KBM-7 (cell line): ENCODE measurements at places on chromosomes 2 and 18.

DNA sequence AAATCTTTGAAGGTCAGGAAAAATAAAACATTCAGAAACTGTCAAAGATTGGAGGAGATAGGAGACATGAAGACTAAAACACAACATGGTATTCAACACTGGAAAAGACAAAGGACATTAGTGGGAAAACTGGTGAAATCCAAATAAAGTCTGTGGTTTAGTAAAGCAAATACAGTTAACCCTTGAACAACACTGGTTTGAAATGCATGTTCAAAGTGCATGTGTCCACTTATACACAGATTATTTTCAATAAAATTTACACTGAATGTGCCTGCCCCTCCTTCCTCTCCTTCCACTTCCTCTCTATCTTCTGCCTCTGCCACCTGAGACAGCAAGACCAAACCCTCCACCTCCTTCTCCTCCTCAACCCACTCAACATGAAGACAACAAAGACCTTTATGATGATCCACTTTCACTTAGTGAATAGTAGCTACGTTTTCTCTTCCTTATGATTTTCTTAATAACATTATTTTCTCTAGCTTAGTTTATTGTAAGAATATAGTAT lies 14.5 kb downstream of the OLA1 start:
- no peak for DNase-seq

GRCh38 chr2:42296226-42296625 lies 64.8 kb downstream of the COX7A2L start:
- DNase-seq: no peak

GRCh38 chr18:53375621-53376020 lies 848.8 kb downstream of the MBD2 start:
- DNase-seq: no peak

DNA sequence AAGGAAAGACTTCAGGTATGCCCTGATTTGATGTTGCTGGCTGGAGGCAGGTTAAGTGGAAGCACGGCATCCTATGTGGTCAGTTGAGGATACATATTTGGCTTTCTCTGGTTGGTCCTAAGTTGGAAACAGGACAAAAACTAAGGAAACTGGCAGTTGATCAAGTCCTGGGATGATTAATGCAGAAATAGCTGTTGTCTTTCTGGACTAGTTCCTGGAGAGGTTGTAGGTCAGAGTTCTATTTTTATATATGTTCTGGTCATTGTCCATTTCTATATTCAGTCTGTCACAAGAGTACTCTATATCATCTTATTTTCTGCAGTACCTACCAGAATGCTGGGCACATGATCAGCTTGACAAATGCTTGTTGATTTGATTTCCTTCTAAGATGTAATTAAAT lies 4.0 kb upstream of the SLC35F5 start:
- DNase-seq: no peak

DNA sequence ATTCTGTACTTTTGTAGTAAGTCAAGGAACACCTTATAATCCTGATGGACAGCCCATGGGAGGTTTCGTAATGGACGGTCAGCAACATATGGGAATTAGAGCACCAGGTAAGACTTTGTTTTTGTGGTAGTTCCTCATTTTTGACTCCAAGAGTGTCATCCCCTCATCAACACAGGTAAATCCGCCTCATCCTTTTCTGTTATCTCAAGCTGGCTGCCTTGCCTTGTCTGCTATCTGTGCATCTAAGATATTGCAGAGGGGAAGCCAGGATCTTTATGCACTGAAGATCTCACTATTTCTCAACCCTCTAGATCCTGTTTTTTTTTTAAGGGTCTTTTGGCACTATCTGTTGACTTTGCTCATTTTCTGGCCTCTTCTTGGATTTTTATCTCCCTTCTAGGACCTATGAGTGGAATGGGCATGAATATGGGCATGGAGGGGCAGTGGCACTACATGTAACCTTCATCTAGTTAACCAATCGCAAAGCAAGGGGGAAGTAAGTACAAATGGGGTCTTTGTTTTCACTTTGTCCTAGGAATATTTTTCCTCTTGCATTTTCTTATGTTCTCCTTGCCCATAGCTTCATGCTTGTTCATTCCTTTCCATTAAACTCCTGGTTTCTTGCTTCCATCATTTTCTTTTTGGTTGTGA lies 133.8 kb downstream of the MEIS1 start:
- no peak for DNase-seq

GRCh38 chr2:29990129-29990528 lies 68.7 kb upstream of the ALK start:
- DNase-seq: no peak

GRCh38 chr2:177639262-177639914 lies 246.8 kb downstream of the AGPS start:
- DNase-seq: no peak

GRCh38 chr18:63828656-63829055 lies 53.4 kb downstream of the SERPINB7 start:
- DNase-seq: no peak
